ENCODE measurements at places on chromosomes 3 and 15. TPM values are rescaled to one million over a fixed set of nuclear protein-coding genes. Genes with fewer than 3 reads are reported as not detected.

DNA sequence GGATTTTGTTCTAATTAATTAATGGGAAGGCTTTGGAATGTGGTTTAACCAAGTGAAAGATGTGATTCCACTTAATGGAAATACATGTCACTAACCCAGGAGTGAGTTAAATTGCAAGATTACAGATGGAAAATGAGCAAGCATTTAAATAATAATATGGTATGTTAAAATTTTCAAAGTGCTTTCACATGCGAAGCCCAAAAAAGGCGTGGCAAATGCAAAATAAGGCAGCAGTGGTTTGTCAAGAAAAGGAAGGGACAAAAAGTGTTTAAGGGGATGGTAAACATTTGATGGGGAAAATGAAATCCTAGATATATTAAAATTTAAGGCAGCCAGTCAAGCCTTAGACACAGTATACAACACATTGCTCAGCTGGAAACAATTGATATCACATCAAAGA, 2.9 kb downstream of the TICRR start:
- H3K4me1 ChIP-seq: peaks cover 3% of the 10 kb centered on the region
- DNase-seq: no peak
- no peak overlapping the region for H3K27ac ChIP-seq
- H3K36me3 ChIP-seq: peaks cover 4% of the 10 kb centered on the region

DNA sequence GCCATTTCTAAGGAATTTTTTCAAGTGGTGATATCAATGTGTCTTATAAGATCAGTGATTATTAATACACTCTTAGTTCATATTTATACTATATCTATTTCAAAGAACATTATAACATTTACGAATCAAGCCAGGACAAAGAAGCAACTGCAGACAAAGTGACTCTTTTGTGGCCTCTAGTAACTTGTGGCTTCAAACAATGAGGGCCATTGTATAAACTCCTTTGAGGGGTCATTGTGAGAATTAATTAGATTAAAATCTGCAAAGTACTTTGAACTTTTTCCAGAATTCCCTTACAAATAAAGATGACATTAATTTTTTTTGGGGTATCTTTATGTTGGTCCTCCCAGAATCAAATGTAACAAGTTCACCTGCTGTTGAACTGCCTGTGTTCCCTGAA, 12.3 kb upstream of the SLC30A4 start:
- no peaks in the 10 kb centered on the region for H3K36me3 ChIP-seq
- no peak for DNase-seq
- no peak overlapping the region for H3K27ac ChIP-seq
- no peaks in the 10 kb centered on the region for H3K4me1 ChIP-seq
- no peak overlapping the region for H3K4me3 ChIP-seq

- DNase-seq: no peak
- peaks cover 37% of the 10 kb centered on the region for H3K4me1 ChIP-seq
- no peaks in the 10 kb centered on the region for H3K27me3 ChIP-seq
- no peak overlapping the region for H3K4me3 ChIP-seq
Measured at GRCh38 chr3:31232055-31233025, 300.4 kb upstream of the STT3B start.

DNA sequence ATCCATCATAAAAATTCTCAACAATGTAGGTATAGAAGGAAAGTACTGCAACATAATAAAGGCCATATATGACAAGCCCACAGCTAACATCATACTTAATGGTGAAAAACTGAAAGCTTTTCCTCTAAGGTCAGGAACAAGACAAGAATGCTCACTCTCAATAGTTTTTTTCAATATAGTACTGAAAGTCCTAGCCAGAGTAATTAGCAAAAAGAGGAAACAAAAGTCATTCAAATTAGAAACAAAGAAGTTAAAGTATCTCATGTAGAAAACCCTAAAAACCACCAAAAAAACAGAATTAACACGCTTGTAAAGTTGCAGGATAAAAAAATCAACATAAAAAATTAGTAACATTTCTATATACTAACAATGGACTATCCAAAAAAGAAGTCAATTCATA, 61.8 kb downstream of the MYH15 start:
- H3K27me3 ChIP-seq: no peaks in the 10 kb centered on the region
- H3K4me1 ChIP-seq: no peaks in the 10 kb centered on the region
- no peaks in the 10 kb centered on the region for H3K36me3 ChIP-seq
- H3K27ac ChIP-seq: no peak overlapping the region
- no peak overlapping the region for H3K4me3 ChIP-seq

Gene NEK11
- total RNA-seq: 0.51 TPM

Gene GOLGA8R
- not detected for total RNA-seq

Gene STRIT1
- total RNA-seq: not detected
